ENCODE measurements at places on chromosomes 5 and 9.

DNA sequence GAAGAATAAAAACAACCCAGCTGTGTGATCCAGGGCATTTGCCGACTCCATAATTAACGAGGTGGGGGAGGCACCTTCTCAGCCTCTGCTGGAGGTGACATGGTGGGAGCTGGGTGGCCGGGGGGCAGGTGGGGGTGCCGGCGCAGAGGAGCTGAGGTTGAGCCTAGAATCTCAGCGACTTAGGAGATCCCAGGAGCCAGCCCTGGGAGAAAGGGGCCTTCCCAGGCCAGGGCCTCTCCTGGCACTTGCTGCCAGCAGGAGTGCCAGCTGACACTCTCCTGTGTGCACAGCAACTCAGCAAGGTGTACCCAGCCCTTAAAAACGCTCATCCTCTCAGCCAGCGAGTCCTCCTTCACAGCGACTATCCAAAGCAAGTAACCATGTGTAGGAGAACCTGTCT lies 62.8 kb upstream of the FCN1 start:
- no peak for DNase-seq

DNA sequence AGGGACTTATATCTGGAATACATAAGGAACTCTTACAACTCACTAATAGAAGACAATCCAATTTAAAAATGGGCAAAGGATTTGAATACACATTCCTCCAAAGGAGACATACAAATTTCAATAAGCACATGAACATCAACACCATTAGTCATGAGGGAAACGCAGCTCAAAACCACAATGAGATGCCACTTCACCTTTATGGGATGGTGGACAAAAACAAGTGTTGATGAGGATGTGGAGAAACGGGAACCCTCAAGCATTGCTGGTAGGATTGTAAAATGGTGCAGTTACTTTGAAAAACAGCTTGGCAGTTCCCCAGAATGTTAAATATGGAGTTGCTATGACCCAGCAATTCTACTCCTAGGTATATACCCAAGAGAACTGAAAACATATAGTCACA lies 72.7 kb upstream of the IER5L start:
- no peak for DNase-seq

DNA sequence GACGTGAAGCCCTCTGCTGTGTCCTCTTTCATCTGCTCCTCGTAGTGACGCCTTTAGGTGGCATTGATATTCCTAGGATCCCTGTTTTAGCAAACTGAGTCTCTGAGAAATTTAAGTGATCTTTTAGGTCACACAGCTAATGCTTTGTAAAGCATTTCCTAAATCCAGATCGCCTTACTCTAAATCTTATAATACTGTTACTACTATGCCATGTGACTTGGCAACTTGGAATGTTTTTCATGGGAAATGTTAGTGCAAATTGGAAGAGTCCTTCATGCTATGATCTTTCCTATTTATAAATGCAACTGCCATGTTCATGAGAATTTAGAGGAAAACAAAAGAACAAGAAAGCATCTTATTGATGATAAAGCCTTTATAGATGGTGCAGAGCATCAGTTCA lies 212.2 kb downstream of the TRIO start:
- no peak for DNase-seq

- no peak for DNase-seq
Measured at GRCh38 chr9:16637911-16638310, 232.6 kb downstream of the BNC2 start.

- DNase-seq = peak; percentile 24
Measured at GRCh38 chr9:5586391-5586802, 42.5 kb upstream of the RIC1 start.

DNA sequence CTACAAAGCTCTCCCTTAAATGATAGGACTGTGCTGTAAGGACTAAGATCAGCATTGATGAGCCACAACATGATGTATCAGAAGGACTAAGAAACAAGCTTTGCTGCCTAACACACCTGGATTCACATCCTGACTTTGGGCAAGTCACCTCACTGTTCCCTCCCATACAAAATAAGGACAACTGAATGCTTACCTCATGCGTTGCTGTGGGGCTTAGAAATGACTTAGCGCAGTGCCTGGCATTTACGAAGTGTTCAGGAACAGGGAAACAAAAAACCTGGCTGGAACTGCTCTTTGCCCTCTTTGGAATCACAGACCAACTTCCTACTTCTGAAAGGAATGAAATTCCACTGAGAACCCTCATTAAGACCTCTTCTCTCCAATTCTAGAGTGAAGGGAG lies 113.7 kb downstream of the BAAT start:
- no peak for DNase-seq

- no peak for DNase-seq
Measured at GRCh38 chr9:127700140-127700539, 6.6 kb upstream of the CFAP157 start.

DNA sequence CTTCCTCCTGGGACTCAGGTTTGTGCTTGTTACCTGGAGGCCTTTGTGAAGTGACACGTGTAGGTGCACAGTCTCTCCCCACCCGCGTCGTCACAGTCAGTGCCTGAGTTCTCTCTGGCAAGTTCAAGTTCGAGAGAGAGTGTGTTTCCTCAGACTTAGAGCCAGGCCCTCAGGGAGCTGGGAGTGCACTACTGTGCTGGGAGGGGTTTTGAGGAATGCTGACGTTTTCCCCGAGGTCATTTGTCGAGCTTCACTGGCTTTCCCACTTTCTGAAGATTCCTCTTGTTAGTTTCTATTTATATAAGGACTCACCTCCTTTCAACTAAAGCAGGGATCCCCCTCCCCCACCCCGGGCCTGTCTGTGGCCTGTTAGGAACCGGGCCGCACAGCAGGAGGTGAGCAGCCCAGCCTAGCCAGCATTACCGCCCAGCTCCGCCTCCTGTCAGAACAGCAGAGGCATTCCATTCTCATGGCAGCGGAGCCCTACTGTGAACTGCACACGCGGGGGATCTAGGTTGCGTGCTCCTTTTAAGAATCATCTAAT lies 209.2 kb downstream of the DIRAS2 start:
- no peak for DNase-seq
